ENCODE measurements at places on chromosomes 7 and 10.

- no peak for DNase-seq
These were observed 72.7 kb upstream of the NUPR2 start for GRCh38 chr7:56188823-56189346.

GRCh38 chr10:112182784-112183328, 709 bp downstream of the GPAM start:
- DNase-seq, result no peak

DNA sequence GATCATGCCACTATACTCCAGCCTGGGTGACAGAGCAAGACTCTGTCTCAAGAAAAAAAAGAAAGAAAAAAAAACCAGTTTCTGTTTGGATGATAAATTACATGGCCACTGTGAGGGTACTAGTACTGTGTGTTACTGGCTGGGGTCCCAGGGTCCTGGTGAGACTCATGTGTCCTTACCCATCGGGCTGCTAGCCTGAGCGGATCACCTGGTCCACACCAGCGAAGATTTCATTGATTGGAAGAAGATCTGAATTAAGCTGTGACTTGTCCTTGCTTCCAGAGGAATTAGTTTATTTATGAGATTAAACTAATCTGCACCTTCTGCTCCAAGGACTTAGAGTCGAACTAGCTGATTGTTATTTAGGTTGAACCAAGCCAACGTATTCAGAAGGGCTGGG, 40.0 kb upstream of the BAMBI start:
- no peak for DNase-seq

GRCh38 chr7:28105234-28105633, 75.4 kb downstream of the JAZF1 start:
- DNase-seq, result no peak

All from effector memory CD8-positive, alpha-beta T cell (primary cell).